ENCODE measurements at places on chromosomes 5 and 9. TPM values are rescaled to one million over a fixed set of nuclear protein-coding genes. Genes with fewer than 3 reads are reported as not detected.

DNA sequence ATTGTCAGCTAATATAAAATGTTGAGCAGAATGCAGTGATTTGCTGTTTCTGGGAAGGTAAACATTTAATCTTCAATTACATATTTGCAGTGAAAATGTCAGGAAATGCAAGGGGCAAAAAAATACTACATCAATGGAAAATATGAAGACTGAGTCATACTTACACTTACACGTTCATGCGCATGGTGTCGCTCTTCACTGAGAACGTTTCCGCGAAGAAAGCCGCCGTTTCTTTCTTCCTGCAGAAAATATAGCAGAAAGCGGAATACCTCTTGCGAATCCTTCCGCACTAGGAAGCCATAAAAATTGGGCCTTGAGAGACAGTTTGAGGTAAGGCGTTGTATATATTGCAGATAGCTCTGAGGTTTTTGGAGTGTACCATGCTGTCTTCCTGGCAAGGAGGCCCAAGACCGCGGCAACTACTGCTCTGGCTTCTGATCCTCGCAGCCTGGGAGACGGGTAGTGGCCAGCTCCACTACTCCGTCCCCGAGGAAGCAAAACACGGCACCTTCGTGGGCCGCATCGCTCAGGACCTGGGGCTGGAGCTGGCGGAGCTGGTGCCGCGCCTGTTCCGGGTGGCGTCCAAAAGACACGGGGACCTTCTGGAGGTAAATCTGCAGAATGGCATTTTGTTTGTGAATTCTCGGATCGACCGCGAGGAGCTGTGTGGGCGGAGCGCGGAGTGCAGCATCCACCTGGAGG, at the start of gene PCDHA13:
TSS of gene PCDHA13 (plus strand) at position 236 of the 702 bp plus-strand sequence. CDS start at position 381, 145 bp downstream.
- no peak within 1 kb of the TSS for H3K4me3 ChIP-seq
- H3K27ac ChIP-seq = no peak within 1 kb of the TSS
- peaks cover 24% of the 10 kb centered on the region for H3K27me3 ChIP-seq
- H3K4me1 ChIP-seq = no peaks in the 10 kb centered on the region
- peaks cover 8% of the 10 kb centered on the region for H3K36me3 ChIP-seq

DNA sequence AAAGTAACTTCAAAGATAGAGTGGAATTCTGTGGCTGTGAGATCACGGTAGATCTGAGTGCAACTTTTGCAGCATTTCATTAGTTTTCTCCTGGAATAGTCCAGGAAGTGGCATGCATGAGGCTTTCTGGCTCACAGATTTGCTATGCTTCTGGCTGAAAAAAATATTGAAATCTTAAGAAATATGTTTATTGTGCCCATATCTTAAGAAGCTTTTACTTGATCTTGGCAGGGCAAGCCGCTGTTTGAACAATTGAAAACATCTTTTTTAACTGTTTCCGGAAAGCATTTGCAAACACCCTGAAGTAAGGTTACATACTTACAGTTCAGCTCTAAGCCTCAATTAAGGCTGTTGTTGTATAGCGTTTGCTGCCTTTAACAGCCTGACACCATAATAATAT, 135.7 kb upstream of the GDNF start:
- H3K4me1 ChIP-seq = no peaks in the 10 kb centered on the region
- no peak overlapping the region for H3K4me3 ChIP-seq
- DNase-seq = no peak

- no peaks in the 10 kb centered on the region for H3K4me1 ChIP-seq
- no peak for DNase-seq
- no peaks in the 10 kb centered on the region for H3K36me3 ChIP-seq
- no peak overlapping the region for H3K27ac ChIP-seq
- H3K27me3 ChIP-seq = peaks cover 2% of the 10 kb centered on the region
Observed at GRCh38 chr9:38352530-38353328, 39.8 kb upstream of the ALDH1B1 start.

- no peak for DNase-seq
- H3K36me3 ChIP-seq = peaks cover 2% of the 10 kb centered on the region
- no peak overlapping the region for H3K4me3 ChIP-seq
- no peaks in the 10 kb centered on the region for H3K27me3 ChIP-seq
Observed at GRCh38 chr5:78275998-78276543, 18.4 kb downstream of the AP3B1 start.

DNA sequence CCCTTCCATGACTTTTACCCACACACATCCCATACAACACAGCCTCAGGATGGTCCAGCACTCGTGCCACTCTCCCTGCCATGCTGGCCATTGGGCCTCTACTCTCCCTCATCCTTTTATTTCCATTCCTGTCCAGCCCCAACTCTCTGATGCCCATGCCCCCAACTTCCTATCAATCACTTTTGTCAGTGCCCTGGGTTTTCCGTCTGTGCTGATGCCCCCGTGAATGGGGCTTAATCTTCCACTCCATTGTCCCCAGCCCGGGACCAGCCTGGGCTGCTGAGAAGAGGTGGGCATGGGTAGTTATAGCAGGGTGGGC, 12.6 kb upstream of the ACSL6 start:
- no peaks in the 10 kb centered on the region for H3K36me3 ChIP-seq
- DNase-seq = no peak

DNA sequence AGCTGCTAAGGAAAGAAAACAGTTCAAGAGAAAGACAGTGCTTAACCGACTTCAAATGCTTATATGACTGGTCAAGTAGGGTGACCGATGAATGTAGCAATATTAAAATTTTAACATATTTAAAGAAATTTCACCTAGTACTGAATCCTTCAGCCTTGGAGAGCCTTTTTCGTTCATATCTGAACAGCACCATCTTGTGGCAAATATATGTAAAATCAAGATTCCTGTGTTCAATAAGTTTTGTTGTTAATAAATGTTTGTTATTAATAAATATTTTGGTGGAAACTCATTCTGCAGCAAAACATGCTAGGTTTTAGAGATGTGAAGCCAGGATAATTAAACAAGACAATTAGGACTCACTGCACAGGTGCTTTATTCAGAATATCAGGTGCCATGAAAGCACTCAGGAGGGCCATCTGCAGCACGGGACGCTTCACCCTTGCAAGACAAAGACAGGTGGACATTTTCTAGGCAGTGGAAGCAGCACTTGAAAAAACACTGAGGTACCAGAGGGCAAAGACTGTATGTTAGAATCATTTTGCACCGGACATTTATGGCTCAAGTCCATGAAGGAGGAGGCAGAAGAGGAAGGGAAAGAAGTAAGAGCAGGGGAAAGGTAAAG, 15.6 kb downstream of the TICAM2 start:
- no peaks in the 10 kb centered on the region for H3K4me1 ChIP-seq
- no peak overlapping the region for H3K4me3 ChIP-seq
- no peaks in the 10 kb centered on the region for H3K36me3 ChIP-seq
- DNase-seq = no peak
- H3K27ac ChIP-seq = no peak overlapping the region
- H3K27me3 ChIP-seq = no peaks in the 10 kb centered on the region

- no peaks in the 10 kb centered on the region for H3K36me3 ChIP-seq
- DNase-seq = no peak
- no peak overlapping the region for H3K4me3 ChIP-seq
- no peaks in the 10 kb centered on the region for H3K4me1 ChIP-seq
Observed at GRCh38 chr9:26324786-26325443, 567.7 kb downstream of the CAAP1 start.

DNA sequence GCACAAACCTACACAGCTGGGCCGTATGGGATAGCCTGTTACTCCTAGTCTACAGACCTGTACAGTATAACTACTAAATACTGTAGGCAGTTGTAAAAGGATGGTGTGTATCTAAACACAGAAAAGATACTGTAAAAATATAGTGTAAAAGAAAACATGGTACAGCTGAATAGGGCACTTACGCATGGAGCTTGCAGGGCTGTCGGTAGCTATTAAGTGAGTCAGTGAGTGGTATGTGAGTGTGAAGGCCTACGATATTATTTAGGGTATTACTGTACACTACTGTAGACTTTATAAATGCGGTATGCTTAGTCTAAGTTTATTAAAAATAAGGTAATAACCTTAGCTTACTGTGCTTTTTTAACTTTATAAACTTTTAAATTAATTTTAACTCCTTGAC, 1.2 kb downstream of the ZCCHC9 start:
- no peak for DNase-seq
- H3K27ac ChIP-seq = peak overlapping the region; percentile 99
- no peaks in the 10 kb centered on the region for H3K27me3 ChIP-seq
- H3K4me3 ChIP-seq = peak overlapping the region; percentile 93

DNA sequence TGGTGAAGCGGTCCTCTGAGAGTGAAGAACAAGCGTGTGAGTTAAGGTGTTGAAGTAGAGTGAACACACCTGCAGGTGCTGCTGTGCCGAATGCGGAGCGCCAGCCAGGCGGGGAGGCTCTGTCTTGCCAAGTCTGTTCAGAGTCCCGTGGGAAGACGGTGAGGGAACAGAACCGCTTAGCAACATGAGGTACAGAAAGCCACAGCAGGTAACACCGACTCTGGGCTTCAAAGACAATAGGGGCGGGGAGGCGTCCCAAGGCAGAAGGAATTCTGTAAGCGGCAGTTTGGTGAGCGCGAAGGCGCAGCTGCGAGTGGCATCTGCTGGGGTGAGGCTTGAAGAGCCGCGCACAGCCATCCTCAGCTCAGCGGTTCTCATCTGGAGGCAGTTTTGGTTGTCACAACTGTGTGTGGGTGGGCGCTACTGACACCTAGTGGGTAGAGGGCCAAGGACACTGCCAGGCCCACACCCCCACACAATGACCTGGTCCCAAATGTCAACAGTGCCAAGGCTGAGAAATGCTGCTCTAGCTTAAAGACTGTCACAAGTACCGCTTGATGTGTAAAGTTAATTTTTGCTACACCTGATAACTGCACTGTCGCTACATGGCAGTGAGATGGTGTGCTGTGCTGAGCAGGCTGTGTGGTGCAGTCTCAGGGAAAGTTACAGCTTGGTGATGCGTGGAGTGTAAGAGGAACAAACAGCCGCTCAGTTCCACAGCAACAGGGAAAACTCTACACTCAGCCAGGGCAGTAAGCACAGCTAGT, 67.4 kb upstream of the TBC1D9B start:
- peak; percentile 54 for DNase-seq
- H3K36me3 ChIP-seq = no peaks in the 10 kb centered on the region
- no peak overlapping the region for H3K27ac ChIP-seq
- H3K4me1 ChIP-seq = peaks cover 10% of the 10 kb centered on the region
- H3K4me3 ChIP-seq = no peak overlapping the region
- H3K27me3 ChIP-seq = no peaks in the 10 kb centered on the region

DNA sequence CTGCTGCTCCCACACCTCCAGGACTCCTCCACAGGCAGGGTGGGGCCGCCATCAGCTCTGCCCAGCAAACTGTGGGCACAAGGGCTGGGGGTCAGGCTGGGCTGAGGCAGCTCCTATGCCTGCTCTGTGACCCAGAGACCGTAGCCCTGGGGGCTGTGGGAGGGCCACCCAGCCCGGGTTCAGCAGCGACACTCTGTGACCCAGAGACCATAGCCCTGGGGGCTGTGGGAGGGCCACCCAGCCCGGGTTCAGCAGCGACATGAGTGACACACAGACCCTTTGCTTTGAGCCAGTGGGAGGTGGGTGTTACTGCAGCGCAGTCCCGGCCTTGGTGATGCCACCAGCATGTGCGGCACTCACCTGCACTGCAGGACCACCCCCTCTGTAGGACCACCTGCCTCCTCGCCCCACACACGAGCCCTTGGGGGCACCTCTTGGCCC, 118.9 kb upstream of the LPCAT1 start:
- H3K36me3 ChIP-seq = no peaks in the 10 kb centered on the region
- peaks cover 11% of the 10 kb centered on the region for H3K4me1 ChIP-seq
- no peak overlapping the region for H3K4me3 ChIP-seq
- H3K27me3 ChIP-seq = peaks cover 37% of the 10 kb centered on the region

DNA sequence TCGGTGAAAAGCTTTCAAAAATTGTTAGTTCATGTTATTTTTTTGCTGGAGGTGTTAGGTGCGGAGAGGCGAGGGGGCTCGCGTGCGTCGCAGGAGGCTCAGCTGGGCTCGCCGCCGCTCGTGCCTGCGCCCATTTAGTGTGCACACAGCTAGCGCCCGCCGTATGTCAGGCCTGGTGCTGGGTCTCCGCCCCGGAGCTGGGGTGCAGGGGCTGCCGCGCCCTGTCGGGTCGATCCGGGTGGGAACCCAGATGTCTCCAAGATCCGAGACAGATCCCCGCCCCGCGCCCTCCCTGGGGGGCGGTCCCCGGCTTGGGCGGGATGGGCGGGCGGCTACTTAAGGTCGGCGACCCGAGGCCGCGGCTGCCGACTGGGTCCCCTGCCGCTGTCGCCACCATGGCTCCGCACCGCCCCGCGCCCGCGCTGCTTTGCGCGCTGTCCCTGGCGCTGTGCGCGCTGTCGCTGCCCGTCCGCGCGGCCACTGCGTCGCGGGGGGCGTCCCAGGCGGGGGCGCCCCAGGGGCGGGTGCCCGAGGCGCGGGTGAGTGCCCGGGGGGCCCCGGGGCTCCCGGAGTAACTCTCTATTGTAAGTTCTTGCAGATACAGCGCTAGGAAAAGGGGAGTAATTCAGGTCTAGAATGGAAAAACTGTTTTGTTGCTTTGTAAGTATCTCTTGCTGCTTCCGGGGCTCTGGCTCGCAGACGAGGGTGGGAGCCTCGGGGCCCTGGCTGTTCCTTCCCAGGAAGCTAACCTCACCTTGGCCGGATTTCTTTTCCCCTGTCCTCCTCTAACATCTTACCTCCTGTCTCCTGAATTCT, 31.7 kb downstream of the GSN start:
- H3K4me3 ChIP-seq = peak overlapping the region; percentile 66
- H3K36me3 ChIP-seq = no peaks in the 10 kb centered on the region
- peaks cover 16% of the 10 kb centered on the region for H3K27me3 ChIP-seq

GRCh38 chr5:110288766-110289511, 437.5 kb downstream of the TMEM232 start:
- H3K4me3 ChIP-seq = no peak overlapping the region
- no peaks in the 10 kb centered on the region for H3K36me3 ChIP-seq

DNA sequence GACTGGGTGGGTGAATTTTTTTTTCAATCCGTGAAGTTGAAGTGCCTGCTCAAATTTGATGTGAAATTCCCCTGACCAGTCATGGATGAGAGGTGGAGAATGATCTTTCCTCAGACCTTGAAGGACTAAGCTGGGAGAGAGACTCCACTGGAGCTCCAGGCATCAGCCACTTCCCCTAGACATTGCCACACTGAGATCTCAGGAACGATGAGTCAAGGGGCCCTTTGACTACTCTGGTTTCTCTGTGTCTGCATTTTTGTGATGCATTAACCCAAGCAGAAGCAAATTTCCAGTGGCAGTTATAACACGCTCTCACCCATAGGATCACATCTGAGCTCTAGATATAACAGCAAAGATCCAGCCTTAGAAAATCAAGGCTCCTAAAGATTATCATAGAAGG, 171.2 kb upstream of the KIF2A start:
- H3K27ac ChIP-seq = no peak overlapping the region
- DNase-seq = no peak
- H3K27me3 ChIP-seq = peaks cover 6% of the 10 kb centered on the region

- H3K4me1 ChIP-seq = peaks cover 4% of the 10 kb centered on the region
- H3K27ac ChIP-seq = no peak overlapping the region
- H3K36me3 ChIP-seq = no peaks in the 10 kb centered on the region
- peak; percentile 40 for DNase-seq
- H3K4me3 ChIP-seq = peak overlapping the region; percentile 34
- H3K27me3 ChIP-seq = peaks cover 4% of the 10 kb centered on the region
Observed at GRCh38 chr9:38362852-38363588, 29.5 kb upstream of the ALDH1B1 start.

The TCF7 gene
- 47.4 TPM for total RNA-seq

The C9orf153 gene
- total RNA-seq = 0.40 TPM

The EPB41L4B gene
- total RNA-seq = 0.34 TPM

The REEP5 gene
- 38.0 TPM for total RNA-seq

The NAIF1 gene
- total RNA-seq = 8.4 TPM
